ENCODE measurements at places on chromosomes 13 and 19.

- no peak for DNase-seq
Observed at GRCh38 chr13:55038230-55038629, 2009.6 kb downstream of the OLFM4 start.

- no peak for DNase-seq
Observed at GRCh38 chr13:33369073-33369472, 83.5 kb upstream of the STARD13 start.

GRCh38 chr19:14611051-14611450 lies 28.2 kb downstream of the CLEC17A start:
- no peak for DNase-seq

- no peak for DNase-seq
Observed at GRCh38 chr19:6654347-6655310, 15.3 kb downstream of the TNFSF14 start.

DNA sequence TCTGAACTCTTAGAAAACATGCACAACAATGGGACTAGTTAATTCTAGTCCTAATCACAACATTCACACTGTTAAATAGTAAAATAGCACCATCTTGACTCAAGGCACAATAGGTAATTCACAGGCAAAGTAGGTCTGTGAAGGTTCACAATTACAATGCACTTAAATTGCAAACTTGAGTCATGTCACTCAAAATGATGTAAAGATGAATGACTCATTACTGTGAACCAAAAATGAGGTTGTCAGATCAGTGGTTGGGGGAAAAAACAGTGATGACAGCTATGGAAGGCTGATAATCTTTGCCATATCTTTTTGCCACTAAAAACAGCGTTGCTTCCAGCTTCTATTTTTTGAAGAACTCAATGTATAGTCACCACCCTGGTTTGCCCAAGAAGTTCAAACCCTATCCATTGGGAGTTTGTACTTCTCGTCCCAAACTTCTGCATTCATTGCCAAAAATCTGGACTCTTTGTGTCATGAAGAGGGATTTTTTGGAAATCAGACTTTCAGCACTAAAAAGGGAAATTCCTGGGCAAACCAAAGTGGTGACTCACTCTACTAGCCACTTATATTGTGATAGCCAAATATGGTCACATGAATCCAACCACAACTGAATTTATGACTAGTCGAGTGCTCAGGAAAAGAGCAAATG lies 200.9 kb upstream of the TMTC4 start:
- no peak for DNase-seq

DNA sequence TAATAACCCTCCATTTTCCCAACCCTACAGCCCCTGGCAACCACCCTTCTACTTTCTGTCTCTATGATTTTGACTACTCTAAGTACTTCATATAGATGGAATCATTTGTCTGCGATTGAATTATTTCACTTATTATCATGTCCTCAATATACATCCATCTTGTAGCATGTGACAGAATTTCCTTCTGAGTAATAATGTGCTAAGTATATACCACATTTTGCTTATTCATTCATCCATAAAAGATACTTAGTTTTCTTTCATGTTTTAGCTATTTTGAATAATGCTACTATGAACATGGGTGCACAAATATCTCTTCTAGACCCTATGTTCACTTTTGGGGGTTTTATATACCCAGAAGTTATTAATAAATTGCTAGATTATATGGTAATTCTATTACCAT lies 17.4 kb upstream of the NDFIP2 start:
- DNase-seq: no peak

- DNase-seq: no peak
Observed at GRCh38 chr13:106565127-106565775, 2.7 kb downstream of the ARGLU1 start.

- no peak for DNase-seq
Observed at GRCh38 chr19:33039108-33039599, 25.5 kb downstream of the RHPN2 start.

DNA sequence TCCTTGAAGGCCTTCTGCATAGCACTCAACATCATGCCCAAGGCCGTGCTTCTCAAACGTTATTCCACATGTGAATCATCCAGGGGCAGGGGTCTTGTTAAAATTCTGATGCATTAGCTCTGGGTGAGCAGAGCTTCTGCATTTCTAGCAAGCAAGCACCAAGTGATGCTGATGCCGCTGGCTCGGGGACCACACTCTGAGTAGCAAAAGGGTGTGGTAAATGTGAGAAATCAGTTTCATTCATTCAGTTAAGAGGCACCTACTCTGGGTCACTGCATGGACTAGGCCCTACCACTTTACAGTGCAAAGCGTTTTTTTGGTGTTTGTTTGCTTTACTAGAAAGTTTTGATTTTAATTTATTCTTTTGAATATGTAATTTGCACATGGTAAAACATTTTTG lies 7.2 kb downstream of the KRTDAP start:
- DNase-seq: no peak

GRCh38 chr19:39126312-39127187 lies 964 bp downstream of the PAK4 start:
- no peak for DNase-seq

DNA sequence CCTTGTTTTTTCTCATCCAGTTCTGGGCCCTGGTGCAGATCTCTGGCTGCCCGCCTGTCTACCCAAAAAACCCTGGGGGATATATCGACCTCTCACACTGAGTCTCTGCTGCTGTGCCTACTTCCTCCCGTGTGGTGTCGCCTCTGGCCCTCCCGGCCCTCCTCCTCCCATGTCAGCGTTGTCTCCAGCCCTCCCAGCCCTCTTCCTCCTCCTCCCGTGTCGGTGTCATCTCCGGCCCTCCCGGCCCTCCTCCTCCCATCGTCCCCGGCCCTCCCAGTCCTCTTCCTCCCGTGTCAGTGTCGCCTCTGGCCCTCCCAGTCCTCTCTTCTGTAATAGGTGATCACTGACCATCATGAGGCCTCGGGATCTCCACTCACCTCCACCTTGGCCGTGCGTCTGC lies 81.8 kb downstream of the GPR12 start:
- no peak for DNase-seq

DNA sequence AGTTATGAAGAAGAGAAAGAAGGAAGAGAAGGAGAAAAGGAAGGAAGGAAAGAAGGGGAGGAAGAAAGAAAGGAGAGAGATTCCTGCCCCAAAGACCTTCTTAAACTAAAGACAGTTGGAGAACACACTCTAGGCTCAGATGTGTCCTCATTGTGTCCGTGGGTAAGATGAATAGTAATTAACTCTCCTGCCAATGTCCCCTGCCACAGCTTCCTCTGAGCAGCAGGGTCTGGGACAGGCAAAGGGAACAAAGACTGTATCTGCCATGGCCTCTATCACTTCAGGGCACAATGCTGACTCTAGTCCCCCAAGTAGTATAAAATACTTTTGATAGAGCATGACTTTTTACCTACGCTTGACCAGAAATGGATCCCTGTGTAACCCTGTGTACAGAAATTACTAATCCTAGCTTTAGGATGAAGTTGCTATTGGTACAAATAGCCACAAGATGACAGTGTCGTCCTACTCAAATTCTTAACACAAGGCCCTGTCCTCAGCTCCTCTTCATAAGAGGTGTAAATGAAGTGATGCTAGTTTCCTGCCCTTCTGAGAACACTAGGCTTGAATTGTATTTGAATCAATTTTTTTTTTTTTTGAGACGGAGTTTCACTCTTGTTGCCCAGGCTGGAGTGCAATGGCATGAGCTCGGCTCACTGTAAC lies 186.2 kb upstream of the GPR12 start:
- DNase-seq: no peak

Data from cortex of kidney (tissue), 1 donor.